Activated CD8-positive, alpha-beta memory T cell treated with anti-CD3 and anti-CD28 coated beads for 1 hour (primary cell): ENCODE measurements at places on chromosomes 4 and X.

- no peak for DNase-seq
Measured at GRCh38 chr4:14241574-14241973, 614.0 kb upstream of the BOD1L1 start.

- no peak for DNase-seq
Measured at GRCh38 chr4:184385705-184386141, 88.6 kb downstream of the IRF2 start.

DNA sequence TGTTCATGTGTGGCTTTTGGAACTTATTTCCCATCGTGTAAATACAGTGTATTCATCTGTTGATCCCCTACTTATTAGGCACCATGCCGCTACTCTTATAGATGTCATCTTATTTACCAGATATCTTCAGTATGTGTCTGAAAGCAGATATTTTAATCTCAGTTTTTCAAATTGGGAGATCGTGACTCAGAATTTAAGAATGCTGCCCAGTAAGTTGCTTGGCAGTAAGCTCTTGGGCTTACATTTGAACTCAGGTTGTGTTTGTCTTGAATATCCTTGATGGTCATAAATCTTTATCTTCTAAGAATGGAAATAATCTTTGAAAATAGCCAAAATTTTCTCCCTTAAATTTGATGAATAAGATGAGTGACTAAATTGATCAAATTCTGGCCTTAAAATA is 45.9 kb upstream of the RPA4 start:
- DNase-seq, result no peak

DNA sequence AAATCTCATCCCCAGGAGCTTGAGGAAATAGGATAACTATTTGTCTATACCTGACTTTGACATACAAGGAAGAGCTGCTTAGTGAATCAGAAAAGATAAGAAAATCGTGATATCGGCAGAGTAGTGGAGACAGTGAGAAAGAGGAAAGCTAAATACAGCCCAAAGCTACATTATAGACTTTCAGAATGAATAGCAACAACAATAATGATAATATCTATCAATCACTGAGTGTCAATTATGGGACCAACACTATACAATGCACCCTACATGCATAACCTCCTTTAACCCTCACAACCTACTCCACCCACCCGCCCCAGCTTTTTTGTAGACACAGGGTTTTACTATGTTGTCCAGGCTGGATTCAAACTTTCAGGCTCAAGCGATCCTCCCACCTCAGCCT is 205.1 kb downstream of the PPP3CA start:
- no peak for DNase-seq

GRCh38 chr4:120691106-120691505 is 231.4 kb downstream of the PRDM5 start:
- DNase-seq, result no peak

GRCh38 chr4:36211084-36211483 is 33.2 kb downstream of the ARAP2 start:
- DNase-seq, result no peak
